ENCODE measurements at places on chromosomes 7 and 10. TPM values are rescaled to one million over a fixed set of nuclear protein-coding genes. Genes with fewer than 3 reads are reported as not detected.

The TBATA gene
- total RNA-seq = not detected

The HMX3 gene
- not detected for total RNA-seq

The PDE6C gene
- not detected for total RNA-seq

The CYP17A1 gene
- total RNA-seq = not detected

The MOGAT3 gene
- not detected for total RNA-seq

The SORCS1 gene
- total RNA-seq = not detected

The GCC1 gene
- 30.6 TPM for total RNA-seq

The KIAA1549 gene
- 0.21 TPM for total RNA-seq

The ABCB4 gene
- not detected for total RNA-seq

The MGAM2 gene
- not detected for total RNA-seq

The NRCAM gene
- total RNA-seq = 0.64 TPM

The CARD11 gene
- total RNA-seq = 3.2 TPM

The PLAC9 gene
- total RNA-seq = not detected

The CHST15 gene
- 17.3 TPM for total RNA-seq

The CFAP43 gene
- 0.48 TPM for total RNA-seq

The ADIRF gene
- 72.5 TPM for total RNA-seq

Data from tracheal epithelial cell (primary cell).